ENCODE measurements at places on chromosomes 6 and 20.

DNA sequence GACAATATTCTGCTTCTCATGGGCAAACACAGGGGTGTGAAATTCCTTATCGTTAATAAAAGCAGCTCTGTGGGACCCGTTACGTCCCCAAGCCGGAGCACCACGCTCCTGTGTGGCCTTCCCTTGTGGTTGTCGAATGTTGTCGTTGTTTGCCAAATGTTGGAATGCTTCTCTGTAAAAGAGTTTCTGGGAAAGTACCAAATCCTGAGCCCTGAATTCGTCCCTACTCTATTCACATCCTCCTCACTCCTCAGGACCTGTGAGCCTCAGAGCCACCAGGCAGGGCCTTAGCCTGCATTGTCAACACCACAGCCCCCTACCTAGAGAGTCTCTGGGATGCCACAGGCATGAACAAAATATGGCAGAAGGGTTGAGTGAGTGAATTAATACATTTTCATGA is 64.0 kb downstream of the THBS2 start:
- no peak for DNase-seq

DNA sequence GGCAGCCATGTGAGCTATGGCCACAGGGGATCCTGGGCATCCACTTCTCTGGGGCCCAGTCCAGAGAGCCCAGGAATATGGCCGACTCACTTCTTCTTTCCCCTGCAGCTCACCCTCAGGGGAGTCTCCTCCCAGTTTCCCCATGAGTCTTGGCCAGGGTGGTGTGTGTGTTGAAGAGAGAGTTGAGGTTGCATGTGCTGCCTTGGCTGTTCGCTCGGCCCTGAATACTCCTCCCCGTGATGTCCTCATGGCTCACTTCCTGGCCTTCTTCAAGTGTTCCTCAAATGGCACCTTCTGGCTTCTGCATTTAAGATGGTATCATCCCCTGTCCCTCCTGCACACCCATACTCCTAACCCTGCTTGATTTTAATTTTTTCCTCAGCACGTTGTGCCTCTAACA is 3.2 kb upstream of the TREML1 start:
- DNase-seq: no peak

- no peak for DNase-seq
These were observed 49.2 kb downstream of the SERAC1 start for GRCh38 chr6:158118886-158119285.

DNA sequence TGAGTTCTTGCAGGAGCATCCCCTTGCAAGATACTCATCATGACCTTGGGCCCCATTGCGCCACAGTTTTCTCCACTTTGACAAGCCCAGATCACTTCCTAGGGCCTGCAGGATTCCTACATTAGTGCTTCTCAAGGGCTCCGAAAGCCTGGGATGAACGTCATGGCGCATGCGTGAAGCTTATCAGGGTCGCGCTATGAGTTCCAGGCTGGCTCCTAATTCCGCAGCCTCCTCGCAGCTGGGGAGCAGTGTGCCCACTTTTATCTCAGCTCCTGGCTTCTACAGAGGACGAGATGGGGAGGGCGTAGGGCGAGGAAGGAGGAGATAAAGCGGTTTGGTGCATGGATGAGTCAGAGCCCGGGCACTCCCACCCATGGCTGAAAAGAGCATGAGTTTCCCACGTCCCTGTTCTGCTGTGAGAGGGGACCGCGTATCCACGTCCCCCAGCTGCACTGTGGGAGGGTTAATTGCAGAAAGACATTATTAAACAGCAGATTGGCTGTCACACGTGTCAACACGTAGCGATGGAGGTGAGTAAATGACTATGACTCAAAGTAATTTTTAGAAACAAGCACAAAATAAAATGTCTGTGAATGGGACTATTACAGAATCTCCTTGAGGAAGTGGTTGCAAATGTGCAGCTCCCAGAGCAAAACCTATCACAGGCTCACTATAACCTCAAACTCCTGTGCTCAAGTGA is 72.9 kb upstream of the DSP start:
- peak; percentile 80 for DNase-seq

DNA sequence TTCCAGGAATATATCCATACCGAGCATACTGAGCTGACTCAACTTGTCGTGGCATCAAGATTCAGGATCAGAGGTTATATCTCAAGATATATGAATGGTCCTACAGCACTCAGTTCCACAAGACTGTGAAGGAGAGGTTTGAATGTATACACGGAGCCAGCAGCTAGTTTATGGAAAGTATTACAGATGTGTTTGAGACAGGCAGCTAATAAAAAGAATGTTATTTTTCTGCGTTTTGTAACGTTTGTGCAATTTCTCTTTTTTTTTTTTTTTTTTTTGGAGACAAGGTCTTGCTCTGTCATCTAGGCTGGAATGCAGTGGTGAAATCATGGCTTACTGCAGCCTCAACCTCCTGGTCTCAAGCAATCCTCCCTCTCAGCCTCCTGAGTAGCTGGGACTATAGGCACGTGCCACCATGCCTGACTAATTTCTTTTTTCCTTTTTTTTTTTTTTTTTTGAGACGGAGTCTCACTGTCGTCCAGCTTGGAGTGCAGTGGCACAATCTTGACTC is 3.4 kb upstream of the FAM110A start:
- no peak for DNase-seq

GRCh38 chr6:90413867-90414266 is 117.2 kb upstream of the BACH2 start:
- peak; percentile 94 for DNase-seq

- no peak for DNase-seq
These were observed 158.3 kb downstream of the GRM4 start for GRCh38 chr6:33987531-33988021.

DNA sequence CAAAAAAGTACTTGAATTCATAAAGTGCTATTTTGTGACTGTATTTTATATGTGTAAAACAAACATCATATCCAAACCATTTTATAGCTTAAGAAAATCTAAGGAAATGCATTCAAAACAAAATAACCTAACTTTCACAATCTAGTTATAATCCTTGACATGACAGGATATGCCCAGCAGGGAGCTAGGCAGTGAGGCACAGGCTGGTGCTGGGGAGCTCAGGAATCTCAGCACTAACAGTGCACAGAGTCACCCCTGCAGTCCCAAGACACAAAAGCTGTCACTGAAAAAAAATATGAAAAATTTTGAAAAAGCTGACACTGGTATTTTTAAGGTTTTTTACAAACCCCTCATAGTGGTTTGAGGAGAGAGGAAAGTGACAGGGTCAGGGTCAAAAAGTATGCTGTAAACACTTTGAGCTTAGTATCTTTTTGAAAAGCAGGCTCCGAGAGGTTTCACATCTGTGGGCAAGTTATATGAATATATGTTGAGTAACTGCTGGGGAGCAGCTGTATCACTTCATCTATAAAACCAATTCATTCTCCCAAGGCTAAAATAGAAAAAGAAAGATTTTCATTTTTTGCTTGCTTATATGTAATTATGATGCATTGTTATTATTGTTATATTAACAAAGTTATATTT is 24.1 kb downstream of the LGSN start:
- DNase-seq: no peak

DNA sequence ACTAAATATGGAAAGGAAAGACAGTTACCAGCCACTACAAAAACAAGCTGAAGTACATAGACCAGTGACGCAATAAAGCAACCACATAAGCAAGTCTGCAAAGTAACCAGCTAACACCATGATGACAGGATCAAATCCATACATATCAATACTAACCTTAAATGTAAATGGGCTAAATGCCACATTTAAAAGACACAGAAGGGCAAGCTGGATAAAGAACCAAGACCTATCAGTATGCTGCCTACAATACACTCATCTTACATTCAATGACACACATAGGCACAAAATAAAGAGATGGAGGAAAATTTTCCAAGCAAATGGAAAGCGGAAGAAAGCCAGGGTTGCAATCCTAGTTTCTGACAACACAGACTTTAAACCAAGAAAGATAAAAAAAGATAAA is 24.1 kb downstream of the HLA-C start:
- DNase-seq: no peak

DNA sequence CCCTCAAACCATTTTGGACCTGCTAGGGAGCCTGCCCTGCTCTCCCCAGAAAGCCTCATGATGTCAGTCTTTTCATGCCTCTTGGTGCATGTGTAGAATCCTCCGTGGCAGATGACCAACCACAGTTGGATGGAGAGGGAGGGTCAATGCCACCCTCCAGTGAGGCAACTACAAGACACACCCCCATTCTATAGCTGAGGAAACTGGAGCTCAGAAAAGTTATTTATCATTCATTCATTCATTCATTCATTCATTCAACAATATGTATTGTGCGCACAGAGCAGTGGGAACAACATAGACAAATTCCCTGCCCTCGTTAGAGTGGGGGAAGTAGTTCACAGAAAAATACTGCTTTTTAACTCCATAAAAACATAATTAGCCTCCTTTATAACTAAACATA is 16.8 kb downstream of the SNRPB start:
- no peak for DNase-seq

DNA sequence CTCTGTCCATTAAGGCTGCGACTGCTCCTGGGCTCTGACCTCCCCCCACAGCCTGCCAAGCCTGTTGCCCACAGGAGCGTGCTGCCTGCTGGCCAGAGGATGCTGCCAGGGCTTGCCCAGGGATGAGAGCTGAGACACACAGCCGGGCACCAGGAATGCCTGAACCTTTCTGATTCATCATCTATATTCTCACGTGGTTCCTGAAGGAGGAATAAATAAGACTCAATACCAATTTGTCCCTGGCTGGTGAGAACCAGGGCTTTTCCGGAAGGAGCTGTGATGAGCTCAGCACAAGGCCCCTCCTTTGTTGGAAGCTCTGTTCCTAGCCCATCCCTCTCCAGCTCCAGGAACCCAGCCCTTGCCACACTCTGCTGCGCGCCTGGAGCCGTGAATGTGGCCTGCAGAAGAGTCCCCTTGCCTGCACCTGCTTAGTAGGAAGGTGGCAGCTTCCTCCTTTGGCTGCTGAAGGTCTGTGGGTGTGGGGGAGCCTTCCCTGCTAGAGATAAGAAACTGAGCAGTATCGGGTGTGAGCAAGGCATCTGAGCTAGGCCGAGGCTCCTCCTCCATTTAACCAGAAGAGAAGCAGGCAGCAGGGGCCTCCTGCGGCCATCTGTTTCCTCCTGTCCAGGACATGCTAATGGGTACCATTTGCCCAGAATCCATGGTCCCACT is 37.9 kb downstream of the SYNDIG1 start:
- DNase-seq: no peak

DNA sequence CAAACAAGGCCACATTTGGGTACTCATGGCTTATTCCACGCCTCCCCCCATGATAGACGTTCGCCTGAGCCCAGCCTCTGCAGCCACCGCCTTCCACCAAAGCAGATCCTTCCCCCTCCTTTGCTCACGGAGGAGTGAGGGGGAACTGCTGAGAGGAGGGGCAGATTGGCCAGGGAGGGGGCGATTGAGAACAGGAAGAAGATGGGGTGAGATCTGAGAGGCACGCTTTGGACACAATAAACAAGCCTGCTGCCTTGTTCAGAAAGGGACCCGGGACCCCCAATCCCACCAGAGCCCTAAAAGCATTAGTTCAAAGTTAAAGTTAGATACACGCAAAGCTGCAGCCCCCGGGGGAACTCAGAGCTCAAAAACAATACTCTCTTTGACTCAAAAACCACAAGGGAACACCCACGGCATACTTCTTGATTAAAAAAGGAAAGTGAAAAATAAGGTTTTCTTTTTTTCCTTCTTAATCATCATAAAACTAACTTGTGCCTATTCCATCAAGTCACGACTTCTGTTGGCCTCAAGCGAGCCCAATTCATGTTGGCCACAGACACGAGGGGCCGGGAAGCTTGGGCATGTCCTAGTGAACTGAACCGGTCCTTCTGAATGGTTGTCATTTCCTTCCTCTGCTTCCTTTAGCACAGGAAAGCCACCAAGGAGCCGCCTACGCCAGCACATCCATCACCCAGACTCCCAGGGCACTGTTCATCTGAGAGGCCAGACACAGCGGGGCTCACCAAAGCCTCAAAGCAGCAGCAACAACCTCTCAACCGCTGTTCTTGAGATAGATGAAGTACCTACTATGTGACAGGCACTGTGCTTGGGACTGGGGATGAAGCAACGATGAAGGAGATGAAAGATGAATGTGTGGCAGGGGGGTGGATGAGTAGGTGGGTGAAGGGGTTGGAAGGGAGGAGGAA is 44.7 kb downstream of the NFATC2 start:
- peak; percentile 65 for DNase-seq

DNA sequence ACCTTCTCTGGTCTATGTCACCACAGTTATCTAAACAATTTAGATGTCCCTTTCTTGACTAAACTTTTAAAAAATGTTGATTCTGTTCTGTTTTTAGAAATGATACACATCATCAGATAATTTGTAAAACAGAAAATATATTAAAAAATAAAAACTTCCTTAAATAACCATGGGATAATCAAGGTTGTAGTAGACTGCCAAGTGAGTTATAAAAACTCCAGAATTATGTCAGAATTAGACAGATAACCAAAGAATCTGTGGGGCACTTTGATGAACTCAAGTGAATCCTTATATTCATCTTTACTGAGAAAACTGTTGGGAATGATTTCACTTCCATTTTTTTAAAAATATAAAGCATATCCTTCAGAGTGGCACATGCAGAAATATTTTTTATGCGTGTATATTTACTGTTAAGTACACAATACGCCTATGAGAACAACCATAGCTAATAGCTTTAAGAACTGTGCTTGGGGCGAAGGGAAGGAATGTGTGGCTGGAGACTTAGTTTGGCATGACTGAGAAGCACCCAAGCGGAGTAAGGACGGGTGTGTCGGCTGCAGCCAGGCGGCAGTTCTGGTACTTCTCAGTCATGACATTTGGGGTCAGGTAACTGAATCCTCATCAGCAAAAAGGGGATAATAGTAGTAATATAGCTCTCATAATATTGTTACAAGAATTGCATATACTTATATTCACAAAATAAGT is 604.7 kb upstream of the CITED2 start:
- DNase-seq: no peak

GRCh38 chr6:156948277-156948676 is 171.1 kb downstream of the ARID1B start:
- no peak for DNase-seq

Data from SW480 (cell line).